ENCODE measurements at places on chromosomes 11 and 22.

DNA sequence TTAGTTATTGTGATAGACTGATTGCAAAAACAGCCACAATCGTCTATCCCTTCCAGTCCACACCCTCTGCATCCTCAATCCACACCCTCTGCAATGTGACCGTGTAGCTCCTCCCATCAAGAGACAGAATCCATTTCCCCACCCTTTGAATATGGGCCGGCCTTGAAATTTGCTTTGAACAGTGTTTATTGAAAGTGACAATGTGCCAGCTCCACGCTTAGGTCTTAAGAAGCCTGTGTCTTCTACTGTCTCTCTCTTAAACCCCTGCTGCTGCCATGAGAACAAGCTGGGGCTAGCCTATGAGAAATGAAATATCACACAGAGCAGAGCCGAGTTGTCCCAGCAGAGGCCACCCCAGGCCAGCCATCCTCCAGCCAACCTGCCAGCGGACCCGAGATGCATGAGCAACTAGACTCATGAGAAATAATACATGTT, 22.3 kb upstream of the MICAL2 start:
- no peak for DNase-seq

DNA sequence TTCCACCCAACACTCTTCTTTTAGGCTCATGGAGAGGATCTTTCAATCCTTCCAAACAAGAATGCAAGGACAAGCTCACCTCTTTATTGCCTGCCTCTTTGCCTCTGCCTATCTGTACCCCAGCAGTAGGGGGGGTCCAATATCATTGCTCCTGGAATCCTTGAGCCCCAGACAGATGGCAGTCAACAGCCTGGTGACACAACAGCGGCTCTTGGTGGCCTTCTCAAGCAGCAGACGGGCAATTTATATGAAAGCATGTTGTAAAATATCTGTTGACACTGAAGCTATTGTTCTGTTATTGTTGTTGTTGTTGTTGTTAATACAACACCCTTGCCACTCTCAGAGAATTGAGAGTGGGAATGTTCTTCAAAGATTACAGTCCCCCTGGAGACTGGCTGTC, 480.0 kb upstream of the CADM1 start:
- DNase-seq: no peak

DNA sequence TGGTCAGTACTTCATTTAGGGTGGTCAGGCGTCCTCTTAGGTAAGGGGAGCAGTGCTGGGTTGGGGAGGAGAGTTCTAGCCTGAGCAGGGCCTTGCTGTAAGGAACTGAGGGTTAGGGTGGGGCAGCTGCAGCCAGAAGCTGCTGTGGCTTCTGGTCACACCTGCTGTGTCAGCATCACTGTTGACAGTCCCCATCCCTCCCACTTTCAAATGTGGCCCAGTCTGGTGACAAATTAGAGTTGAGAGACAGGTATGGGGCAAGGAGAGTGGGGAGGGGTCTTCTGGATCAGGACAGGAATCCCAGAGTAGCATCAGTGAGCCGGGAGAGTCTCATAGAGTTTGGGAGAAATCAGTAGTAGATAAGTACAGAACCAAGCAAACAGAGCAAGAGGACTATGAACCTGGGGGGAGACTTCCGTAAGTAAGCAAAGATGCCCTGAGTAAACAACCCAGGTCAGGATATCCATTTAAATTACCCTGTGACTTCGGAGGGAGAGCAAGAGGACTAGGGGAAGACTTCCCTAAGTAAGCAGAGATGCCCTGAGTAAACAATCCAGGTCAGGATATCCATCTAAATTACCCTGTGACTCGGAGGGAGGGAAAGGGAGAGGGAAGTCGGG, 53.7 kb downstream of the PPP6R2 start:
- DNase-seq: no peak

DNA sequence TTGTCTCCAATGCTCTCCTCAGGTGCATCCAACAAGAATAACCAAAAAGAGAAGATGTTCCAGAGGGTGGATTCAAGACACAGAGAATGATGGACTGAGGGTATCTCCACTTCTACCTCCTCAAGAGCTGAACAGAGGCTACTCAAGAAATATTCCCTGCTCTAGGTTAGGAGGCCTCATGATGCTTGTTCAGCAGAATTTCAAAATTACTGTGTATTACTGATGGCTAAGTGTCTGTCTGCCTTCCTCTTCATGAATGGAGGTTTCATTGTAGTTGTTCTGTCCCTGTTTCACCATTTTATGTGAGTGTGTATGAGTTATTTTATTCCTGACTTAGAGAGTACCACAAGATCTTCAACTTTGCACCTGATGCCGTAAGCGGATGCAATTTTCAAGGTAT, 76.8 kb downstream of the JRKL start:
- no peak for DNase-seq

GRCh38 chr11:63586451-63587166, 23.4 kb upstream of the PLAAT2 start:
- no peak for DNase-seq

DNA sequence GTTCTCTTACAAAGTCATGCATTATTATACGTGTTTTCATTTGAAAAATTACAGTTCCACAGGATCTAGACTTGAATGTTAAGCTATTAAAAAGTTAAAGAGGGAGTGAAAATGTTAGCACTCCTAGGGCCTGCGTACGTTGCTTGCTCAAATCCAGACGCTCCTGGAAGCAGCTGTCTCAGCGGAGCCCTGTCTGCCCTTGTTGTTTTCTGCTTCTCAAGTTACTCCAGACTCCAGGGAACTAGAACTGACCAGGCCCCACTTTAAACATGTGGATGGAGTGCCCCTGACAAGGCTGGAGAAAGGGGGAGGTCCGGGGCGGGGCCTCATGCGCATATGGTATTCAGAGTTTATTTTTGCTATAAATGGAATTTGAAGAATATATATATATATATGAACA, 9.6 kb downstream of the PARVB start:
- DNase-seq: no peak

DNA sequence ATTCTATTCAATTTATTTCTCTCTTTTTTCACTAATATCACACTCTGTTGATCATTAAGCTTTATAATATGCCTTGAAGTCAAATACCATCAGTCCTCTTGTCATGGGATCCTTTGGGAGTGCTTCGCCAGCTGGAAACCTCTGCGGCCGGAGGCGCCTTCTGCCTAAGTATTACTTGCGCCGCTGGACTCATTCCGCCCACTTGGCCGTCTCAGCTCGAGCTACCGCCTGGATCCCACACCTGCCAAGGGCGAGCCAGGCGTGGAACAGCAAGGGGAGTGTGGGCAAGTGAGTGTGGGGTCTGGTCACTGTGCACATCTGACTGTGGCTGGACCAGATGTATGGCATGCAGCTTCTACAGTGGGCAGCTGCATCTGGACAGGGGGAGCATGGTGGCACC, 9.1 kb upstream of the MAP6 start:
- no peak for DNase-seq

DNA sequence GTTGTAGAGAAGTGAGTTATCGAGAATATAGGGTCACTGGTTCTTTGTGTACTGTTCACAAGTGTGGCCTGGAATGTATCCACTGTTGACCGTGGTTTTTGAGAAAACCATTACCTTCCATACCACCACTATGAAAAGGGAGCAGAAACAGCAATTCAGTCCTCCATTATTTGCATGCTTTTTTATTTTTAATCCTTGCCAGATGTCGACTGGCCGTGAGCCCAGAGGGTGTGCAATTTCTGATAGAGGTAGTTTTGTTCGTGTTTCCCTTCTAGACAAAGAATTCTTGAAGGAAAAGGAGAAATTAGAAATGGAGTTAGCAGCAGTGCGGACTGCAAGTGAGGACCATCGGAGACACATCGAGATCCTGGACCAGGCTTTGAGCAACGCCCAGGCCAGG, 81.7 kb downstream of the AMOTL1 start:
- no peak for DNase-seq

DNA sequence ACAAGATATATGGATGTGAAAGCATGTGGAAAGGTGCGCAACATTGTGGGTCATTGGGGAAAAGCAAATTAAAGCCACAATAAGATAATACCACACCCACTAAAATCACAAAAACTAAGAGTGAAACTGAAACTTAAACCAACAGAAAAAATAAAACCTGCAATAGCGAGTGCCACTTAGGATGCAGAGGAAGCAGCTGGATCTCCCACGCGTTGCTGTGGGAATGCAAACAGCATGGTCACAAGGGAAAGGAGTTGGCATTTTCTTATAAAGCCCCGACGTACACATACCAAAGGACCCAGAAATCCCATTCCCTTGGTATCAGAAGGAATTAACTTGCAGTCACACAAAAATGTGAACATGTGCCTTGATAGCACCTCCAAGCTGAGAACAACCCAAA, 712.0 kb downstream of the TBC1D22A start:
- no peak for DNase-seq

GRCh38 chr22:49367041-49367697, 460.5 kb downstream of the BRD1 start:
- DNase-seq: no peak

DNA sequence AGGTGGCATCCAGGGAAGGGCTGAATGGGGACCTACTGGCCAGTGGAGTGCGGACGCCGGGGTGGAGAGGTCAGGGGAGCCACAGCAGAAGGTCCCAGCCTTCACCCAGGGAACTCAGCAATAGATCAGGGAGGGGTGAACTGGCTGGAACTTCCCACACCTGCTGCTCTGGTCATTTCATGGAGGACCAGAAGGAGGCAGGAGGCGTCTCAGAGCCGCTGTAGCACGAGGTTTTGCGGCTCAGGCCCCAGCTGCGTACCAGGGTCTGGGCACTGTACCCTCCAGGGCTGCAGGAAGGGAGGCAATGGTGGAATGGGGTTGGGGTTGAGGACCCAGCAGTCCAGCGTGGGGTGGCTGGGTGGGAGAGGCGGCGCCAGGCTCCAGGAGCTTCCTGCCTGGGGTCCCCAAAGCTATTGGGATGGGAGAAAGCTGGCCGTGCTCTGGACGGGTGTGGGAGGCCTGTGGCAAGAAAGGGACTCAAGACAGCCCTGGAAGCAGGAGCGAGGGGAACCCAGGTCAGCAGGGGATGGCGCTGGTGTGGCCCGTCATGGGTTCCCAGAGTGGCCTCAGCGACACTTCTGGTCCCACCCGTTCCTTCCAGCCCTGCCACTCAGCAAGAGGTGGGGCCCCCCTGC, 20.2 kb upstream of the BRSK2 start:
- DNase-seq: no peak

DNA sequence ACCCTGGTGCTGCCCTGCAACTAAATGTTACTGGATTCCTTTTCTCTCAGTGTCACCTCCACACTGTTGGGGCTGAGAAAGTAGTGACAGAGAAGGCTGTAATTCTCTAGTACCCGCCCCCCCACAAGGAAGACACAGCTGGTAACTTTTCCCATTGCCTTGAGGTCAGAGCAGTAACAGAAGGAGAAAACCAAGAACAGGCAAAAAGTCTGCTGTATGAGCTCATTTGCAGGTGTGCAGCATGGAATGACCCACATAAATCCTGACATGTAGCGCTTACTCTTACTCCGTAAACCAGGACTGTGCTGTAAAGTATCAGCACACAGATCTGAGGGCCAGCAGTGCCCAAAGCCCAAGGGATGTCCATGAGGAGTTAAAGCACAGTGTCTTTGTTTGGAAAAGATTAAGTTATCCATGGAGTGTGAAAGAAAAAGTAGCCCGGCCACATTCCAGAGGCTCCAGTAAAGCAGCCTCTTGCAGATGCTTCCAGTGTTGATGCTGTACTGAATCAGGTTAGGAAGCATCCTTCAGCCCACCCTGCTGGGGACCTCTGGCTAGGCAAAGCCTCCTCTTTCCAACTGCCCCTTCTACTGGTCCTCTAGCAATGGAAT, 120.7 kb downstream of the PLEKHA7 start:
- no peak for DNase-seq

GRCh38 chr11:112962579-112963367, 1.6 kb downstream of the NCAM1 start:
- no peak for DNase-seq

- no peak for DNase-seq
Observed at GRCh38 chr11:41878095-41878494, 418.6 kb upstream of the LRRC4C start.

DNA sequence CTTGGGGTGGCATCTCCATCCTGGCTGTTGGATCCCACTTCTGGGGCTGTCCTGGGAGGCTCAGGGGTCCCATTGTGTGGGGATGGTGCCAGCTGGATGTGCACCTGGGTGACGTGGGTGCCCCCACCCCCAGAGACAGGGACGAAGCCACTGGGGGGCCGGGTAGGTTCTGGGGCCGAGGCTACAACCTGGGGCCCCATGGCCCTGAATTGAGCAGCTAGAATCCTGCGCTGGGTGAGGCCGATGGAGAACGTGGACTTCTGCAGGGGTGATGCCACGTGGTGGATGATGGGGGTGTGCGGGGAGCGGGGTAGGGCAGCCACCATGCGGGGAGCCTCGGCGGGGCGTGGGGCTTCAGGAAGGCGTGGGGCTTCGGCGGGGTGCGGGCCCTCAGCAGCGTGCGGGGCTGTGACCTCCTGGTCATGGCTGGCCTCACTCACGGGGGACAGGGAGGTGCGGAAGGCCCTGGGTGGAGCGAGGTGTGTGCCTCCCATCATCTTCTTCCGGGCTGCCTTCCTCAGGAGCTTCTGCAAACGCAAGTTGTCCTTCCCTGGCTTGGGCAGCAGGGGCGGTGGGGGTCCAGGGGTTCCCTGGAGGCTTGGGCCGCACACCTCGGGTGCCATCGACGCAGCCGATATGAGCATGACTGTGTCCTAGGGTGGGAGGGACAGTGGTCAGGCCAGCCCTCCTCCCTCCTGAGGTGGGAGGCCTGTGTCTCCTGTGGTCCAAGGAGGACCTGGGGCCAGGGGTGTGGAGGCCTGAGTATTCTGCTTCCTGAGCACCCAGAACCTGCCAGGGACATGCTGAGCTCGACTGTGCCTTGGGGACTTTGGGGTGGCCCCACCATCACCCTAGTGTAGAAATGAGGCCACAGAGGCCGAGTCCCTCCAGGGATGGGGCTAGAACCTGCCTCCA, 1.5 kb downstream of the PRR33 start:
- no peak for DNase-seq

DNA sequence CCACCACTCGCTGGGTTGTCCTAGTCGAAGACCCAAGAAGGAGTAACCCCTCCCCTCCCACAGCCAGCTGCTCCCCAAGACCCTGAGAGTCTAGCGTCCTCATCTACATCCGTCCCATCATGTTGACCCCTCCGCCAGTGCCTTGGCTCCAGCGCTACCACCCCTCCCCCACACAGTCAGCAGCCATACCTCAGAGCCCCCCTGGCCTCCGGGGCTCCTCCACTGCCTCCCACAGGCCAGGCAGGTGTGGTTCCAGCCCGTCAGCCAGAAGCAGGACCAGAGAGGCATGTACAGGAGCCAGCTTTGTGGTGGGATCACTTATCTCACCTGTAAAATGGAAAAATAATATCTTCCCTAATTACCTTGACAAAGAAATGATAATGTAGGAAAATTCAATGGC, 51.5 kb upstream of the PHF21B start:
- no peak for DNase-seq

DNA sequence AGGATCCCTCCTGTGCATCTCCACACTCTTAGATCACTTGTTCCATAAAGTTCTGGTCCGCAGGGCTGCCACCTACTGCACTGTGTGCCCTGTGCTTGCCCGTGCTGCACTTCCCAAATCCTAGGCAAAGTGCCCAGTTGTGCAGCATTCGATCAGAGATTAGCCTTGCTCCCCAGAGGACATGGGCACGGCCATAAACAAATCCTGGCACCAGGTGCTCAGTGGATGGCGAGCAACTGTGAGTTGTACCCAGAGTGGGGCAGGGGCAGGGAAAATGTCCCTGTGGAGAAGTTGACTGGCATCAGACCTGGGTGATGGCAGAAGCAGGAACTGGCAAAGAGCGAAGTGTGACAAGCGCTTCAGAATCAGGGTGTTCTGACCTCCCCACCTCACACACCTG, 4.7 kb downstream of the FADS2 start:
- no peak for DNase-seq
